ENCODE measurements at places on chromosomes 2 and 18.

GRCh38 chr2:53998834-53999233, 28.0 kb upstream of the PSME4 start:
- DNase-seq = no peak

DNA sequence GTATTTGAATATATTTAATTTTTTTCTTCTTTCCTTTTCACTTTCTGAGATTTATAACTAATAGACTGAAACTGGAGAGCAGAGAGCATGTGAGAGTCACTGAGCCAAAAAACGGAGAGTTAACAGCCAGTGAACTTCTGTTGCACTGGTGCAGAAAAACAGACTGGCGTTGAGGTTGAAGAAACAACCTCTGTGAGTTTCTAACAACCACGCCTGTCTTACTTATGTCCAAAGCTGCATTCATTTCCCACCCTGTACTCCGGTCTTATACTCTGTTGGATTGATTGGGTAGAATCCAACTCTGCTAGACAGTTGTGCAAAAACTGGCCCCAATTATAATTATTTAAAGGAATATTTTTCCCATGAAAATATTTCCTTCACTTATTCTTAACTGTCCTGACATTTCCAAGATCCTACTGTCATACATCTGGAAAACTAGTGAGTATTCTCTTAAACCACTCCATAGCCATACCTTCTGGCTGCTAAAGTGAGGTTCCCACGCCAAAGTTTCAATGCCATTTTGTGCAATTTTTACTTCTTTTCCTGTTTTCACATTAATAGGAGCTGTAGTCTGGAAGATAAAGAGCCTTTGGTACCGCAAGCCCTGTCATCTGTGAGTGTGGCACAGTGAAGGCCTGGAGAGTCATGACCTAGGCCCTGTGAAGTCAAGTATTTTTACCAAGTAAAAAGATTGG, 9.4 kb downstream of the CYP1B1 start:
- DNase-seq = no peak

- DNase-seq = no peak
Observed at GRCh38 chr2:172859581-172860335, 124.1 kb downstream of the RAPGEF4 start.

DNA sequence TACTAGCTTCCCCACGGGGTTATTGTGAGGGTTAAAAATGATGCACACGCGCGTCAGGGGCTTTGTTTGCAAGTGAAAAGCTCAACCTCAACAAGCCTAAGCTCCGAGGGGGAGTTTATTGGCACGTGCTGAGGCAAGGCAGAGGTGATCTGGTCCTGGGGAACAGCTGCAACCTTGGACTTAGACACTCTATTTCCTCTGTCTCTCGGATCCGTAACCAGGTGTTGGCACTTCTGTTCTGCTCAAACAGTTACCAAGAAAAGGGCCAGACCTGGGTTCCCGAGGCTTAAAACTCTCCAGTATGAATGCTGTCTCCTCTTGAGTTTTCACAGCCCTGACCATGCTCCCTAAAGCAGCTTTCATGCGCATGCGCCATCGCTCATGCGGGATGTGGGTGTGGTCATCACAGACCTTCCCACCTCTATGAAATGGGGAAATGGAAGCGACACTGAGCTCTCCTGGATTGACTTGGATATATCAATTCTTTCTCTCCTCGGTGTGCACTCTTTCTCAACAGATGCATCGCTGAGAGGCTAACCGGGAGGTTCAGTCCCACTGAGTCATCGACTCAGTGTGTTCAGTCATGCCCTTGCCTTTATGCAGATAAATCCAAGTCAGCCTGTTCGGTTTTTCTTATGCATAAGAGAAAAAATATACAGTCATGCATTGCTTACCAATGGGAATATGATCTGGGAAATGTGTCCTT, 19.9 kb upstream of the RAB31 start:
- no peak for DNase-seq

DNA sequence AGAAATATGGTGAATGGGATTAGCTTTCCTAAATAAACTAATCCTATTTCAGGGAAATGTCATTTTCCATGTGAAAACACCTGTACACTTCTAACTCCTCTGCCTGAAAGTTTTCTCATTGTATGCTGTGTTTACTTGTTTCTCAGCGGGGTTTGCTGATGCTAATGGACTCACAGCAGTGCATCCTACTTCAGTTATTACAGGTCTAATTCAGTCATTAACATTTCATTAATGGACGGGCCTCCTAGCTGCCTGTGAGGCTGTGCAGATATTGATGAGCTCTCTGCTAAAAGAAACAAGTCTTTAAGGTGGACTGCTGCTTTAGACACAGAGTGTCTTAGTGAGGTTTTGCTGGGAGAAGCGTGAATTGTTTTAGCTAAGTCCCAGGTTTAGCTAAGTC, 1342.0 kb upstream of the ZEB2 start:
- DNase-seq = no peak

DNA sequence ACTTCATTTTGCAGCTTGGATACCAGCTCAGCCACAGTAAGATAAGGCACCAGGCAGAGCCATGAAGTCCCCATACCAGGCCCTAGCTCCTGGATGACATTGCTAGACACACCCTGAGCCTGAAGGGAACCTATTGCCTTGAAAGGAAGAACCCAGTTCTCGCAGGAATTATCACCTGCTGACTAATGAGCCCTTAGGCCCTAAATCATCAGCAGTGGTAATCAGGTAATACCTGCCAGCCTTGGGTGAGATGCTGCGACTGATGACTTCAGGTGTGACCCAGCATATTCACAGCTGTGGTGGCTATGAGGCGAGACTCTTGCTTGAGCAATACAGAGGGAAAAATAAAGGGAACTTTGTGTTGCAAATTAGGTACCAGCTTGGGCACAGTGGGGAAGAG, 24.9 kb downstream of the CLK1 start:
- no peak for DNase-seq

- DNase-seq = no peak
Observed at GRCh38 chr2:152571048-152571766, 146.1 kb downstream of the PRPF40A start.

- DNase-seq = no peak
Observed at GRCh38 chr2:124267794-124268193, 242.7 kb downstream of the CNTNAP5 start.

GRCh38 chr2:7028846-7029245, 111.6 kb downstream of the RNF144A start:
- DNase-seq = no peak

DNA sequence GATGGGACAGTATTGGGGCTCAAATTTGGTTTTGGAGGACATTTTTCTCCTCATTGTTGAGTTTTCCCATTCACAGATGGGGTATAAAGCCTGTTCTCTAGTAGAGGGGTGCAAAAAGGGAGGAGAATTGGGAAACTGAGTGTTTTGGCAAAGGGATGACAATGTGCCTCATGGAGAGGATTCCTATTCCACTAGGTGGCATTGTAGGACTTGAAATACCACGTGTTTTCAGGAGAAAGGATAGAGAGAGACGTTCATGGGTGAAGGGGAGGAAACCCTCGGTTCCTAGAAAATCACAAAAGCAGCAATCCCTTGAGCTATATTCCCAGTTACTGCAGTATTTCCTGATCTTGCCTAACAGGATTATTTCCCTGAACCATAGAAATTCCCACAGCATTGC, 113.7 kb upstream of the SRD5A2 start:
- no peak for DNase-seq

- DNase-seq = no peak
Observed at GRCh38 chr2:136248242-136248641, 130.3 kb upstream of the CXCR4 start.

- DNase-seq = no peak
Observed at GRCh38 chr2:198774576-198774975, 683.2 kb downstream of the SATB2 start.

DNA sequence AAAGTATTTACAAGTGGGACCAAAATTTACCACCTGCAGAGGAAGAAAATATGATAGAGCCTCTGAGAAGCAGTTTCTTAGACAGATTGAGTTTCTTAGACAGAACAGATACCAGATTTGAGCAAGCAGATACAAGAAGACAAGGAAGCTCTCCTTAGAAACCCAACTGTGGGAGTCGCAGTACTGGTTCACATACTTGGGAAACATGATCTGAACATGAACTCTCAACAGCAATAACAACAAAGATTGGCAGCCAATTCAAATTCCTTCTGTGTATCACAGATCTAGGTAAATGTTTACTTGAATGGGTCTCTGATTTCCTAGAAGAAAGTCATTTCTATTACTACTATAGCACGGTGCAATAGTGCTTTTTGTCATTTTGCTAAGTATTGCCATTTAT, 82.1 kb downstream of the OLA1 start:
- no peak for DNase-seq

DNA sequence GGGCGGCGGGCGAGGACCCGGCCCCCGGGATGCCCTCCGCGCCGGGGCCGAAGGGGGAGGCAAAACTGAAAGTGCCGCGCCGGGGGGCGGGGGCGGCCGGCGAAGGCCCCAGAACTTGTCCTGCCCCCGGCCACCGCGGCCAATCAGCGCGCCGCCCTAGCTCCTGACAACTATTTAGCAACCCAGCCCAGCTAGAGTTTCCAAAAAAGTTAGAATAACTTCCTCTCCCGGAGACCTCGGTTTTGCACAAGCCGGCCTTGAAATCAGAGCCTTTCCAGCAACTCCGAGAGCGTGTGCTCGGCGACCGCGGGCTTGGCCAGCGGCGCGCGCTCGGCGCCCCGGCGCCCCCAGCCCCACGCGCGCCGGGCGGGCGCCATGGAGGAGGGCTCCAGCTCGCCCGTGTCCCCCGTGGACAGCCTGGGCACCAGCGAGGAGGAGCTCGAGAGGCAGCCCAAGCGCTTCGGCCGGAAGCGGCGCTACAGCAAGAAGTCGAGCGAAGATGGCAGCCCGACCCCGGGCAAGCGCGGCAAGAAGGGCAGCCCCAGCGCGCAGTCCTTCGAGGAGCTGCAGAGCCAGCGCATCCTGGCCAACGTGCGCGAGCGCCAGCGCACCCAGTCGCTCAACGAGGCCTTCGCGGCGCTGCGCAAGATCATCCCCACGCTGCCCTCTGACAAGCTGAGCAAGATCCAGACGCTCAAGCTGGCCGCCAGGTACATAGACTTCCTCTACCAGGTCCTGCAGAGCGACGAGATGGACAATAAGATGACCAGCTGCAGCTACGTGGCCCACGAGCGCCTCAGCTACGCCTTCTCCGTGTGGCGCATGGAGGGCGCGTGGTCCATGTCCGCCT, at the start of gene TWIST2:
Gene TWIST2 (plus strand): TSS at position 245 of the 850 bp plus-strand sequence. CDS start 131 bp downstream, at position 376.
- no peak for DNase-seq

DNA sequence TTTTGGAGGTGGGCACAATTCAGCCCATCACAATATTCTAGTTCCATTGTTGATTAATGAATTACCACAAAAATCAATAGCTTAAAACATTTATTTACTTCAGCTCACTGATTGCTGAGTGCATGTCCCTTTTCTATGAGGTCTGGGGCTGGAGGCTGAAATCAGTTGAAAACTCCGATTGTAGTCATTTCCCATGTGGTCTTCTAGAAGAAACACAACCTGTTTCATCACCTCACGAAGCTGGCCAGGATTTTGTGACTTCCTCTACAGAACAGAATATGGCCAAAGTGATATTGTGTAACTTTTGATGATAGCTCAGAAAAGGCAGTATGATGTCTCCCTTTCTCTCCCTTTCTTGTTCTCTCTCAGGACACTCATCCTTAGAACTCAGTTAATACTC, 44.1 kb upstream of the CYRIA start:
- no peak for DNase-seq

- no peak for DNase-seq
Observed at GRCh38 chr18:46652372-46652771, 4.6 kb downstream of the LOXHD1 start.

DNA sequence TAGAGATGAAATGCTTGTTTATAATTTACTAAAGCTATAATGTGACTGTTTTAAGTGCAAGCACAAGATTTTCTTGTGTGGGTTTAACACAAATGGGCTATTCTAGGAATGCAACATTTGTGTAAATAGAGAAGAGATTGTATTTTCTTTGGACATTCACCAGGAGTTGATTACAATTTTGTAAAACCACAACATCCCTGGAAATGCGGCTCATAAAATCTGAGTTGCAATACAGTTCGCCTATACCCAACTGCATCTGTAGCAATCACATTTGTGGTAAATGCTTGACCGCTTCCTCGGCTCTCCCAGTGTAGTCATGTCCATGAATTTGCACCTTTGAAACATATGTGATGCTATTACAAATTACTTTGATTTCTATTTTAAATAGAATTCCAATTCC, 348.7 kb upstream of the CDH20 start:
- no peak for DNase-seq

DNA sequence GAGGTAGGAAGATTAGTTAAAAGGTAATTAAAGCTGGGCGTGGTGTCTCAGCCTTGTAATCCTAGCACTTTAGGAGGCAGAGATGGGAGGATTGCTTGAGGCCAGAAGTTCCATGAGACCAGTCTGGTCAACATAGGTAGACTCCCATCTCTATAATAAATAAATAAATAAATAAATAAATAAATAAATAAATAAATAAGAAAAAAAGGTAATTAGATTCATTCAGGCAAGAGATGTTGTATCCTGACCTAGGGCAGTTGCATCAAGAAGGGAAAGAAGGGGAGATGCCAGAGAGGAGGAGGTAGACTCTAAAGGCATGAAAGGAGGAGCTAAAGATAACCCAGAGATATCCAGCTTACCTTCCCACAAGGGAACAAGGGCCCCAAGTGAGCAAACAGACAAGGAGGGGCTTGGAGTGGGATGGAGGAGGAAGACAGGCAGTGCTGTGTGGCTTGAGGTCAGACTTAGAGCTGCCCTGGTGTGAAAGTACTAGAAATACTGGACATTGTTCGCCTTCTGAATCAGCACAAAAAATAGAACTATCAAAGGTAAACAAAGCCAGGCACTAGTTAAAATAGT, 7.4 kb upstream of the RAB1A start:
- DNase-seq = no peak

- DNase-seq = no peak
Observed at GRCh38 chr2:204360218-204361007, 184.9 kb upstream of the PARD3B start.

DNA sequence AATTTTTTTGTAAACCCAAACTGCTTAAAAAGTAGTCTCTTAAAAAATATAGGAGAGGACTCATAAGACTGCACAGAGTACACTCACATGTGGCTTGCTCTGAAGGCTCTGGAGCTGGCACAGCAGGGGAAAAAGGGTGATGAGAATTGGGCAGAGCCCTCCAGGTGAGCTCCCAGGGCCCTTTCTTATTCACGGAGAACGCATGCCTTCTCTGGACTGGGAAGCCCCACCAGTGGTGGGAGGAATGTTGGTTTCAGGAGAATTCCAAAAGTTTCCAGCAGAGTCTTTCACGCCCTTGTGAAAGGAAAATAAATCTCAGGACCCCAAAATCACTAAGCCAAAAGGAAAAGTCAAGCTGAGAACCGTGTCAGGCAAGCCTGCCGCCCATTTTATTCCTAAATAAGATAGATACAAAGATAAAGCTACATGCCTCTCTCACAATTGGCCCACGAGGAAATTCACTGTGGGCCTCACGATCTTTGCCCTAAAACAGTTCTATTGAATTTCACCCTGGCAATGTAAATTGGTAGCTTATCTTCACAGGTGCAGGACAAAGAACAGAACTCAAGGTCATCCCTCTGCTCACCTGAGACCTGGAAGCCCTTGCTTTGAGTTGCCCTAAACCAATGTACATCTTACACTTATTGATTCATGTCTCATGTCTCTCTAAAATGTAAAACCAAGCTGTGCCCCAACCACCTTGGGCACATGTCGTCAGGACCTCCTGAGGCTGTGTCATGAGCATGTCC, 15.5 kb upstream of the MC5R start:
- no peak for DNase-seq
